CD4-positive, alpha-beta T cell treated with Interleukin-2 at 100 ng/mL for 4 hours (primary cell): ENCODE measurements at places on chromosomes 7 and 10.

DNA sequence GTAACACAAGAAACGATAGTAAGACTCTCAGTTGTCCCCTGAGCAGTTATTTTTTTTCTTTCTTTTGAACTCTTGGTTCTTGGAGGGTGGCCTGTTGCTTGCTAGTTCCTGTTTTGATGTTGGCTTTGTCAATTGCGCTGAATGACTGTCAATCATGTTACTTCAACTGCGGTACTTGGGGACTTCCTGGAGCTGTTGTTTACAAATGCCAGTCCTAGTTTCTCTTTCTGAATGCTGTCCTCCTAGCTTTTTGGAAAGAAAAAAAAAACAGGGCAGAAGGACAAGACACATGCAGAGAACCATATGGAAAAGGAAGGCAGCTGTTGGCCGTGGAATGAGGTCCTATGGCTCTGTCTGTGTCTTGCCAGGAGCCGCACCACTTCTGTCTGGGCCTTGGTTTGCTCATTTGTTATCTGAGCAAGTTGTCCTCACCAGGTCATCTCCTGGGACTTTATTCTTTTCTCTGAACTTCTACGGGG lies 7.0 kb upstream of the PDCD4 start:
- DNase-seq = peak; percentile 87

GRCh38 chr10:86829472-86829871 lies 73.1 kb downstream of the BMPR1A start:
- no peak for DNase-seq

GRCh38 chr7:20188567-20188966 lies 28.6 kb downstream of the MACC1 start:
- DNase-seq = no peak

DNA sequence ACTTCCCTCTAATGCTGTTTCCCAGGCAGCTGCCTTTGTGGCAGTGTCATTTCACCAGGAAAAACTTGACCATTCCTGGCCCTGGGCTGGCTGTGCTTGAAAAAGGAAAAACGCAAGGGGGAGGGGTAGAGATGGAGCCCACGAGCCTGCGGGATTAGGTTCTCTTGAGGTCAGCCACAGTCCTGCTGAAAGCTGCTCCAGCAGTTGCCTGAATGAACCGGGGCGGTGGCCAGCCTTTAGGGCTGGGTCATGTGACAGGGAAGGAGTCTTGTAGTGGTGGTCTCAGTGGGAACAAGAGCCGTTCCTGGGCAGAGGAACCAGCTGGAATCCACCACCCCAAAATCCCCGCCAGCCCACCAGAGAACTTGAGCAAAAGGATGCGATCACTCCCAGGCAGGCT lies 51.2 kb upstream of the LRRC4 start:
- no peak for DNase-seq

DNA sequence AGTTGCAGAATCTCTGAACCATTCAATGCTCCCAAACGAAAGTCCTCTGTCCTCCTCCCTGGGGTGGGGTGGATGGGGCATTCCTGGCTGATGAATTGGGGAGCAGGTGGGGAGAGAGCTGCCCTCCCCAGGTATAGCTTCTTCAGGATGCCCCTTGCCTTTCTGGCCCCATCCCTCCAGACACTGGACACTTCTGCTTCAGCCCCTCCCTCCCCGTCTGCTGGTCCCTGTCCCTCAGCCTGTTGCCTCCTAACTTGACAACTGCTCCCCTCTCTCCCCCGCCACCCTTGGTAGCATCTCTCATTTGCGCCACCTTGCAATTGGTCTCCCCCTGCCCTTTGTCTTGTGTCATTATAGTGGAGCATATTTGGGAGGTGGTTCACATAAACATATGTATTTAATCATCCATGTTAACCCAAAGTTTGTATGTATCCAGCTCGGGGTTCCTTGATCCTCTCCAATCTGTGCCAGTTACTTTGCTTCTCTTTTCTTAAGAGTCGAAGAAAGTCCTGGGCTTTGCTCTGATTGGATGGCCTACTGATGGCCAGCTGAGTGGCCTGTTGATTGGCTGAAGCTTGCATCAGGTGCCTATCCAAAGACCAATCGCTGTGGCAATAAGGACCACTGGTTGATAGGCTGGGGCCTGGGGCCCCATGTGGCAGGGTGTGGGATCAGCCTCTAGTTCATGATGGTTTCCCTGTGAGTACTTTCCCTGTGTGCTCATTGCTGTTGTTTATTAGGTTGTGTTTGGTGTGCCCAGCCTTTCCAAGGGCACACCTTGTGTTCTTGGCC lies 4.0 kb upstream of the GCK start:
- no peak for DNase-seq

DNA sequence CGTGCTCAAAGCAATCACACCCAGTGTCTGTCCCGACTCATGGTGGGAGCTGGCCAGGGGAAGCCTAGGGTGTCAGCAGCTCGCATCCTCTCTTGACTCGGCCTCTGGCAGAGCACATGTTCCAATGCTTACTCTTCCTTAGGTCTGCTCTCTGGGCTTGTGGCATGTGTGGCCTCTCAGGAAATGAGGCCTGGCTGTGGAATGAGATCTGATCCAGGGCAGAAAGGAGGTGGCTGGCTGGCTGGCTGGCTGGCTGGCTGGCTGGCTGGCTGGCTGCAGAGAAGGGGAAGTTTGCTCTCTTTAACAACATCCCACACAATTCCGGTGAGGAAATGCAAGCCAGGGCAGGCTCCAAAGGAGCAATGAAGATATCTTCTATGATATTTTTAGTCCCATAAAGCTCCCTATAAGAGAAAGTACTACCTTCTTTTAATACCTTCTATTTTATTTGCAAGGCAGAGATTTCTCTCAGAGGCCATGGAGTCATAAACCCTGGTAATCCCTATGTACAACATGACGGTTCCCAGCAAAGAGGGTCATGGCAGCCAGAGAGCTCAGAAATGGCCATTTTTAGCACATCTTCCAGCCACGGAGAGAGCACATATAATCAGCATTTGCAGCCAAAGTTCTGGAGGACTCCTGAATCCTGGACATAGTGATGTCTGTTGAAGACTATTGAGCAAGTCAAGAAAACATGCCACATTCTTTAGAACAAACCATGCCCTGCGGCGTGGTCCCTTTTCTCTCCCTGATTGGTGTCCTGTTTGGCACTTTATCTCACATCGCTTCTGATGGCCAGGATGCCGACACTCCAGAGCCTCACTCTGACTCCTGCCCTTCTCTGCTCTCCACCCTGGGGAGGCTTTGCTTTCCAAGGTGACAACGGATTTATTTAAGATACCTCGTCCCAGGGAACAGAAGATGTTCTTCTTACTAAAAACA lies 153.7 kb downstream of the FANK1 start:
- DNase-seq = no peak

DNA sequence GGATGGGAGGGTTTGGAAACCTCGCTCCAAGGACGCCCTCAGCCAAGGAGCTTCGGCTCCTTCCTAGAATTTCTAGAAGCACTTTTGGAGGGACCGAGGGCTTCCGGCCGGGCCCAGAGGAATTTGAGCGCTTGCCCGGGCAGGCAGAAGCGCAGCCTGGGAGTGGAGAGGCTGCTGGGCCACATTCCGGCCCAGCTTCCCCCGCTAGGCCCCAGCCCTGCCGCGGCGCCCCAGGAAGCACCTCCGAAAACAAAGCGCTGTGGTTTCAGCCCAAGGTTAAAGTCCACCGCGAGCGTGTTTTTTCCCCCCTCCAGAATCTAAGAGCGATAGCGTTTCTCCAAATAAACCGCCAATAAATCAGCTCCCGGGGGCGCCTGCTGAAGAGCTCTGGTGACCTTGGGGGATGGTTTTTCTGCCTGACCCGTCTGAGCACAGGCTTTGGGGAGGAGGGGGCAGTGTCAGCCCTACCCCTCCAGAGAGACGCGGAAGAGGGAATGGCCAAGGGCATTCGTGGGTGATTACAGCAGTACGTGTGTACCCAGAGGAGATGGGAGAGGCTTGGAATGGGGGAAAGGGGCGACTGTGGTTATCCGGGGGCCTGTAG lies 5.7 kb upstream of the TNRC18 start:
- no peak for DNase-seq

DNA sequence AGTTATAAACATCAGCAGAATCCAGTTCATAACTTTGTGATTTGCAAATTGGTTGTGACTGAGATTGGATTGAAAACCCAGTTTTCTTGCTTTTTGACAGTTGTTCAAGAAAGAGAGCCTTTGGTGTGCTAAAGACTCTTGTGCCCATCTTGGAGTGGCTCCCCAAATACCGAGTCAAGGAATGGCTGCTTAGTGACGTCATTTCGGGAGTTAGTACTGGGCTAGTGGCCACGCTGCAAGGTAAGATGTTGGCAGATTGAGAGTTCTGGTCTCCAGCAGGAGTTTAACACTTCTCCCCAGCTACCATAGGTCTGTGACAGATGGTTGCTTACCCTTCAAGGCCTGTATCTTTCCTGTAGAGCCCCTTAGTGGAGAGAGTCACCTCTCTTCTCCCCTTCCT lies 2.6 kb downstream of the SLC26A4 start:
- no peak for DNase-seq

DNA sequence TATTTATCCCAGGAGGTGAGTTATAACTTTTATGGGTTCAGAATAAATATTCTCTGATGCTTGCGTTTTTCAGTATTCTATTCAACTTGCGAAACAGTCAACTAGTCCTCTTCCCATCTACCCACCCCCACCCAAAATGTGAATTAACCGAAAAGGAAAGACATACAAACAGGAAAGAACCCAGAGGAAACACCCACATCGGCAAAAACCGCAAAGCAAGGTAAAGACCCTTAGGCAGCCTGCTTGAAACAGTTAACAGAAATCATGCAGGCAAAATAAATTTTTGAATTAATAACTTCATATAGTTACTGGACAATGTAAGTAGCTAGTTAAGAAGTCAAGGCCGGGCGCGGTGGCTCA lies 5.4 kb downstream of the ZC3HAV1 start:
- no peak for DNase-seq

- DNase-seq = no peak
These were observed 40.8 kb downstream of the NRP1 start for GRCh38 chr10:33293531-33294170.

DNA sequence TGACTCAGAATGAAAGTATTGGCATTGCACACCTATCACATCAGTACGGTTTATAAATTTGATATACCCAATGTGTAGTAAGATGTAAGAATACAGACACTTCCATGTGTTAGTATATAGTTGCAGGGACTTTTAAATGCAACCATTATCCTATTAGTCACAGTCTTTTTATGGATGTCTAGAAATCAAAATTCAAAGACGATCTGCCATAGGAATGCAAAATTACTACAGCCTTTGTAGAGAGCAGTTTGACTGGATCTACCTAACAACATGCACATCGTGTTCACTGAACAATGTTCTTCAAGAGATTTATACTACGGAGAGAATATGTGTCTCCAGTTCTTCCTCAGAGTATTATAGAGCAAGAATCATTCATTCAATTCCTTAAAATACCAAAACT lies 317.3 kb upstream of the HGF start:
- no peak for DNase-seq

GRCh38 chr10:74088722-74089121 lies 61.9 kb downstream of the AP3M1 start:
- no peak for DNase-seq

DNA sequence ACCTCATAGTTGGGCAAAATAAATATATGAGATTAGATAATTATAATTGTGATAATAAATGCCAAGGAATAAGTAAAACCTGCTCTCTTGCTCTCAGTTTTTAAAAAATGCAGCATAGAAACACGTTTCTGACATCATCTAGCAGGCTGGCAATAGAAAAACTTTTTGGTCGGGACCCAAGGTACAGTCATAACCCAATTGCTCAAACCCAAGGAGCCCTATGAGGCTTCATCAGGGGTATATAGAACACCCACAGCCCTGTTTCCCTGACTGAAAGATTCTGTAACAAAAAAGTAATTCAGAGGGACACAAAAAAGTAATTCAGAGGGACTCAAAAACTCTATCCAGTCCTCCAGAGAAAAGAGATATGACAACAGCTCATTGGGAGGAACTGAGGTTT lies 3.8 kb downstream of the PDE1C start:
- no peak for DNase-seq

GRCh38 chr7:150363370-150363769 lies 5.3 kb upstream of the REPIN1 start:
- DNase-seq = no peak

DNA sequence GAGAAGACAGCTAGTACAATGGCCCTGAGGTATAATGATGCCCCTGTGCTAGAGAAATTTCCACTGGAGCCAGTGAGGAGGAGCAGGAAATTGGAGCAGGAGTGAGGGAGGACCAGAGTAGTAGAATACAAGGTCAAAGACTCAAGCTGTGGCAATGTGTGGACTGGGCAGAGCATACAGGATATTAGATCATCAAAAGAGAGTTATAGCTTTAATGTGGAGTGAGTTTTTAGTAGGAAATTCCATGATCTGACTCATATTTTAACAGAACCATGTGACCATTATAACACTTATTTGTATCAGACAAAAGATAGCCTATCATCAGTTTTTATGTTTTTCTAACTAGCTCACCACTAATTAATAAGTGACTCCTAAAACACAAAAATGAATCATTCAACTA lies 154.1 kb downstream of the DGKB start:
- DNase-seq = no peak

DNA sequence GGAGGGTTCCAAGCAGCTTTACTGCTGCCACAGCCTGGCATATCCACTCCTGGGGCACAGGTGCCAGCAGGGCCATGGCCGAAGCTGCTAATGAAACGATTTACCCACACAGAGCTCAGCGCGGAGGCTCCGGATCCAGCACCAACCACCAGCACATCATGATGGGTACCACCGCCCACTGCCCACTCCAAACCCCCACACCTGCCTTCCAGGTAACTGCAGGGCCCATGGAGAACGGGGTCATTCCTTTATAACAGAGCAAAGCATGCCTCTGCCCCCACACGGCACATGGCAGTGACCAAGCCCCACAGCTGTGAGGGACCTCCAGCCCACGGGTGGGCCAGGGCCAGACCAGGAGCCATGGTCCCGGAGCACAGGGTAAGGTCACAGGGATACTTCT lies 53.2 kb downstream of the EBF3 start:
- no peak for DNase-seq

GRCh38 chr7:20393021-20393610 lies 62.4 kb downstream of the ITGB8 start:
- DNase-seq = no peak

- DNase-seq = no peak
These were observed 360.4 kb downstream of the PARD3 start for GRCh38 chr10:34454590-34455261.

DNA sequence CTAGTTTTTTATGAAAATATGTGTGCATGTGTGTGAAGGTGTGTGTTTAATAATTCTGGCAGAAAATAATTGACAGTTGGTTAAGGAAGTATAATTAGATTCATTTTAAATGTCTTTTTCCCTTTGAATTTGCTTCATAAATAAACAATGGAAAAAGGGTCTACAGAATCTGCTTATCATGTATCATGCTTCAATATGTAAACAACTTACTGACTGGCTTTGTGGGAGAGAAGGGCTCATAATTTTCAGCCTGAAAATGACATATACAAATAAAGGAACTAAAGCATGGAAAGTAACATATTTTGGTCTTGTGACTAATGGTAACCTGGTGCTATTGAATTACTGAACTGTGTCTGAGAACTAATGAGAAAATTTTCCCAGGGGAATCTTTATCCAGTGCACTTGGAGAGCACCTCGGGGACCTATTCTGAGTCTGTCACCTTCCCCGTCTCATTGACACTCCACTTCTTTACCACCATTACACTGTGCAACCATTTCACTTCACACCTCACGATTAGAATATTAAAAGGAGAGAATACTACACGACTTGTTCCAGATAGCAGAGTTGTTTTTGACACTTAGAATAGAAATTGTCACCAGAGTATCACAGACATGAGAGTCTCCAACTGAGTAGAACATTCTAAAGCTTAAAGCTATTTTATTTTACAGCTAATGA lies 298.6 kb downstream of the TFEC start:
- no peak for DNase-seq

- DNase-seq = no peak
These were observed 152.3 kb downstream of the SDK1 start for GRCh38 chr7:3453398-3453797.
